ENCODE measurements at places on chromosomes 5 and 9. TPM values are rescaled to one million over a fixed set of nuclear protein-coding genes. Genes with fewer than 3 reads are reported as not detected.

PCDH1 gene
- total RNA-seq = 17.2 TPM

SH3TC2 gene
- 15.7 TPM for total RNA-seq

GFM2 gene
- total RNA-seq = 41.1 TPM

ENTPD8 gene
- total RNA-seq = not detected

All from left ventricle myocardium superior (tissue), 1 donor.